Cortex of kidney (tissue), 1 donor: ENCODE measurements at places on chromosomes 5 and 9.

- no peak for DNase-seq
Measured at GRCh38 chr9:4690144-4690543, 10.8 kb downstream of the CDC37L1 start.

DNA sequence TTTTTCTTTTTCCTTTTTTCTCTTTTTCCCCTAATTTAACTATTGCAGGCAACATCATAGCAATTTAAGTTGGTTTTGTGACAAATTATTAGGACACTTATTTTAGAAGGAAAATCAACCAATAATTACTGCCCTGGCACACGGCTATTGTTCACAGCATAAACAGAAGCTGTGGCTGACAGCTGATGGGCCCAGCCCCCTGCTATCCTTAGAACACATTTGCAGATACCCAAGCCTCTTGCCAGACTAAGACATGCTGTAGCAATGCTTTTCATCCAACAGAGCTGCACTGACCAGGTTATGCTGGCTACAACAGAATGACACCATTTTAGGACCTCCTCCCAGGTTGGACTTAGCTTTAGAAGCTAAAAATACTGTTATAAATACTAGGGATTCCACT lies 852.7 kb upstream of the DMAC1 start:
- DNase-seq, result no peak

DNA sequence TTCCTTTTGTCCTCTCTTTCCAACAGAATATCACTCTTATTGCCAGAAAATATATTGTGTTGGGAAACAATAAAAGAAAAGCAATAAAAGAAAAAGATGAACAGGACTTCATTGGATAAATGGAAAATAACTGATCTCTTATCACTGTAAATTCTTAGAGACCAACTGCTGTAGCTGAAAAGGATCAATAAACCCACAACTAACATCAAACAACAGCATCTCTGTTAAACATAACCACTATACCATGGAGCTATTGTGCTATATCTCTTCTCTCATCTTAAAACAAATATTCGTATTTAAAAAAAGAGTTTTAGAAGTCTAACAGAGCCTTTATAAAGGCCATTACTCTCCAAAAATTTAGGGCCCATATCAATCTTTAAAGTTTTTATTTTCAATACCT lies 502.4 kb downstream of the TMEM232 start:
- no peak for DNase-seq

DNA sequence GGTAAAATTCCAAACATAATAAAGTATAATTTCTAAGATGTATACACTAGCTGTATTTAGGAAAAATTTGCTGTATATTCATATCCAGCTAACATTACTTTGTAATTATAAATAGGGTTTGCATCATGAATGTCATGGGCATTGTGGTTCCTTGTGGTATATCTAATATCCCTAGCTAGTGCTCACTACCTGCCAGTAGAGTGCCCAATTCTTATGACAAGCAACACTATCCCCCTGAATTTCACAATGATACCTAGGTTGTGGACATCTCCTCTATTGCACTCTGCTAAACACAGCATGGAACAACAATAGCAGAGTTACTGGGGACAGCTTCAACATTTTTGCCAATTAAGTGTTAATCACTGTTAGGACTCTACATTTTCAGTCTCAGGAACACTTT lies 1656.5 kb downstream of the EFNA5 start:
- no peak for DNase-seq

GRCh38 chr5:170429014-170429413 lies 39.8 kb upstream of the KCNMB1 start:
- DNase-seq, result no peak

- DNase-seq, result no peak
Measured at GRCh38 chr9:125889476-125890419, 142.6 kb downstream of the PBX3 start.

DNA sequence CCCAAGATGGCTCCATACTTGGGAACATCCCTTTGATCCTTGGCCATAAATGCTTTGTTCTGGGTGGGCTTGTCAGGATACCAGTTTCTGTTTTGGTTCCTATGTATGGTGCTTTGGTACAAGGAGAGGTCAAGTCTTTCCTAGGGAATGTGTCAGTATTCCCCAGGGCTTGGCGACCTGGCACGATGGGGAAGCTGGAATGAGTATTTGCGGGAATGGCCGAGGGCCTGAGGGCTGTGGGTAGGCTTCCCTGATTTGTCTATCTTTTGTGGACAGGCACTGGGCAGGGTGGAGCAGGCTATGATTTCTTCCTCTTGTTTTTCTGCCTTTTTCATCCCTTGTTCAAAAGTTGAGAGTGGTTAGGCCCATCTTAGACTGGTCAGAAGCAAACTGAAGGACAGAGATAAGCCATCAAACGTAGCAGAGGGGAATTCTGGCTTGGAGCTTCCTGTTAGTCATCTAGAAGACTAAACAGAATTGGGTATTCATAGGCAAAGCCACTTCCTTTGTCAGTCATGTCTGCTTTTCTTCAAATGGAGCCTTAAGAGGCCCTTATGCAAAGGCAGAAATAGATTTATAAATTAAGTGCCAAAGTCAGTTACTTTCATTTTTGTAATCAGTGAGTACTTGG lies 13.7 kb downstream of the DOCK2 start:
- no peak for DNase-seq

- no peak for DNase-seq
Measured at GRCh38 chr9:35096035-35096849, at the start of gene PIGO. PIGO (minus strand) TSS chr9:35096591; CDS start chr9:35095565, 1,026 bp downstream.

DNA sequence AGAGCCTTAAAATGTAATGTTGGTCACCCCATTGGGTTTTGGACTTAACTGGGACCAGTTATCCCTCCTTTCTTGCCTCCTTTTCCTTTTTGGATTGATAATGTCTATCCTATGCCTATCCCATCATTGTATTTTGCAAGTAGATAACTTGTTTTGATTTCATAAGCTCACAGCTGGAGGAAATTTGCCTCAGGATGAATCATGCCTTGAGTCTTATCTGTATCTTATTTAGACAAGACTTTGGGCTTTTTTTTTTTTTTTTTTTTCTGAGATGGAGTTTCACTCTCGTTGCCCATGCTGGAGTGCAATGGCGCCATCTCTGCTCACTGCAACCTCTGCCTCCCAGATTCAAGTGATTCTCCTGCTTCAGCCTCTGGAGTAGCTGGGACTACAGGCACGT lies 443.3 kb downstream of the DNAH5 start:
- no peak for DNase-seq

DNA sequence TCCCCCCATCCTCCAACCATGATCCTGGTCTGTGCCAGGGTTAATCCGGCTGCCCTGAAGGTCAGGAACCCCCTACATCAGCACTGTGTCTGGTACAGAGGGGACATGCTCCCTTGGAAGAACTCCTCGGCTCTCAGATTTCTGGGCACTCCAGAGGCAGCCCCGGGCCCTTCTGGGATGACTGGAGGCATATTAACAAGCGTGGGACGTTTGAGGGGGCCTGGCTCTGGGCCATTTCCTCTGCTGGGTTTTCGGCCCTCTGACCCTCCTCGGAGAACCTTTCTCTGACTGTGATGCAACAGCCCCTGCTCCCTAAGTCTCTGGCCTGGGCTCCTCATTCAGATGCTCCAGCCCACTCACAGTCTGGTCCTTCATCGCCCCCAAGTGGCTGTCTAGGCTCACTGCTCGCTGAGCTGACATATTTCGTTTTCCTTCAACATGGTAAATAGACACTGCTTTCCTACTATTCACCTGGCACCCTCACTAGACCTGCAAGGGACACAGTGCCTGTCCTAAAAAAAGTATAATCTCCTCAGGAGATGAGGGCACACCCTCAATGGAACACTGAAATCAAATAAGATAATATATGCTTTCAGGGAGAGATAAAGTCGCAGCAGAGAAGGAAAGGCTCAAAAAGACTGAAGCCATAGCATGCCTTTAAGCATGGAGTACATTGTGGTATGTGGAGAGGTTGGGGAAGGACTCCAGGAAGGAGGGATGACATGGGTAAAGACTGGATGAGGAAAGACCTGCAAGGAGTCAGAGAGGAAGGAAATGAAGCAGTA lies 404.7 kb upstream of the TRPC7 start:
- no peak for DNase-seq

- no peak for DNase-seq
Measured at GRCh38 chr9:3361116-3361515, 164.7 kb downstream of the RFX3 start.

- no peak for DNase-seq
Measured at GRCh38 chr9:129008986-129009583, 19.0 kb downstream of the SH3GLB2 start.

DNA sequence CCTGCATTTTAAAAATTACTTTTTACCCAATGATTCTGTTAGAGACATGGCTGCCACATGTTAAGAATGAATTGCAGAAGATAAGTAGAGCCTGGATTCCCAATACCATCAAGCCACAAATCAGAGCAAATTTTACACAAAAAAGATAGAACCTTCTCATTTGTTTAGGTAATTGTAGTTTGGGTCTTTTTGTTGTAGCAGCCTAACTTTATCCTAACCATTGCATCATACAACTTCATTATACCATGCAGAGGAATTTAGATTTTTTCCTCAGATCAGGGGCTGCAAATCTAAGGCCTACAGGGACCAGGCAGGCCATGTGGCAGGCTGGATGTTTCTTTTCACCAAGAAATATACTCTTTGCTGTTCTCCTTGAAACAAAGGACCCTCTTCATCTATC lies 34.6 kb downstream of the NKX2-5 start:
- no peak for DNase-seq

GRCh38 chr5:98497418-98497817 lies 276.0 kb upstream of the RGMB start:
- DNase-seq, result no peak

DNA sequence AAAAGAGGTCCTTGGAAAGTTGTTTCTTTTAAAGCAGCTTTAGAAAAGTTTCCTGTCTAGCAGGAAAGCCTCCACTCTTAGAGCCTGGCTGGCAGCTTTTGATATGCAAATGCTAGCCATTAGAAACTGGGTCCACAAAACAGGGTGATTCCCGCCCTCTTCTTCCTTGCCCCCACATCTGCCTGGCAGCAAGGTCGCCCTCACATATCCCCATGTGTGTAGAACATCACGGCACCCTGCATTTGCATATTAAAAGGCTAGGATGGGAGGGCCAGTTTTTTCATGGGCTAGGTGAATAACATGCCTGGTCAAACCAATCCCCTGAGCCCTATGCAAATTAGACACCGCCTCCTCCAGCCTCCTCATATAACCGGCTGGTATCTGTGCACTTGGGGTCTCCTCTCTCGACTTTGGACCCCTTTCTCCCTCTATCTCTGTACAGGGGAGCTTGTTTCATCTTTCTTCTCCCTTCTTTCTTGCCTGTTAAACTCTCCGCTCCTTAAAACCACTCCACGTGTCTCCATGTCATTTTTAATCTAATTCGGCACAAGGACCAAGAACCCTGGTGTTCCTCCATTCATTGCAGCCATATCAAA lies 426.8 kb upstream of the CTNND2 start:
- DNase-seq, result no peak

- DNase-seq, result no peak
Measured at GRCh38 chr9:33264003-33264472, 470 bp downstream of the BAG1 start.
